Chondrocyte (in vitro differentiated cells): ENCODE measurements at places on chromosomes 2 and 18. TPM values are rescaled to one million over a fixed set of nuclear protein-coding genes. Genes with fewer than 3 reads are reported as not detected.

DNA sequence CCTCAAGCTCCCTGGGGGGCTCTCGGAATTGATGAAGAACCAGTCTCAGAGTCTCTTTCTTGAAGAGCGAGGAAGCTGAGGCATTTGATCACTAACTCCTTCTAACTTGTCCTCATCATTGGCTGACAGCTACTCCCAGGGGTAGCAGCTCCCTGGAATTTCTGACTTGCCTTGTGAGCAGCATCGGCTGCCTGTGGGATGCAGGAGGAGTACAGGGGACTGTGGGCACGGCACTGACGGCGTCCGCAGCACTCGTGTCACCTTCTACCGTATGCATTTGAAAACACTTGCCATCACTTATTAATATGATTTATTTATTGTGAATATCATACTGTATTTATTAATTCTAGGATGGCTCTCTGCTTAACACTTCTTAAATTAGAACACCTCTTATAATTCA lies 175.0 kb downstream of the MIB1 start:
- DNase-seq, result no peak

- no peak for DNase-seq
These were observed 174.9 kb downstream of the ETAA1 start for GRCh38 chr2:67571785-67572718.

DNA sequence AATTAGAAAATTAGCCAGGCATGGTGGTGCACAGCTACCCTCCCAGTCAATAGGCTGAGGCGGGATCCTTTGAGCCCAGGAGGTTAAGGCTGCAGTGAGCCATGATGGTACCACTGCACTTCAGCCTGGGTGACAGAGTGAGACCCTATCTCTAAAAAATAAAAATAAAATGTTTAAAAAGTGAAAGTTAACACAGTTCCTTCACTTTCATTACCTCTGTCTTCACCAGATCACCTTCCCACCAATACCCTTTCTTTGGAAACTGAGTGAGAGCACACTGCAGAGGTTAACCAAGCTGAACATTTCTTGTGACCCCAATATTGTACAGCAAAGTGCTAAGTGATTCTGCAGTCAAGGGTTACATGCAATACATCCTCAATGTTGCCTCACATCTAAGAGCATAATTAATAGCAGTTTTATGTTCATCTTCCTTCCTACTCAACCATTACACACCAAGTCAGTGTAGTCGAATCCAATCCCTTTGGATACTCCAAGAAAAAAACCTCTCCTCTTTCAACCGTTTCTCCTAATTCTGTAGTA lies 1.7 kb downstream of the L3MBTL4 start:
- no peak for DNase-seq

Gene CYP1B1
- total RNA-seq, result 60.6 to 135 TPM (median 133 TPM) in 3 replicates
